Psoas muscle (tissue), 8 donors: ENCODE measurements at places on chromosomes 7 and 10. TPM values are rescaled to one million over a fixed set of nuclear protein-coding genes. Genes with fewer than 3 reads are reported as not detected.

Gene EEPD1
- total RNA-seq, result 45.6 TPM

Gene ZNF467
- 2.8 TPM for total RNA-seq

Gene OPN1SW
- total RNA-seq, result not detected

DNA sequence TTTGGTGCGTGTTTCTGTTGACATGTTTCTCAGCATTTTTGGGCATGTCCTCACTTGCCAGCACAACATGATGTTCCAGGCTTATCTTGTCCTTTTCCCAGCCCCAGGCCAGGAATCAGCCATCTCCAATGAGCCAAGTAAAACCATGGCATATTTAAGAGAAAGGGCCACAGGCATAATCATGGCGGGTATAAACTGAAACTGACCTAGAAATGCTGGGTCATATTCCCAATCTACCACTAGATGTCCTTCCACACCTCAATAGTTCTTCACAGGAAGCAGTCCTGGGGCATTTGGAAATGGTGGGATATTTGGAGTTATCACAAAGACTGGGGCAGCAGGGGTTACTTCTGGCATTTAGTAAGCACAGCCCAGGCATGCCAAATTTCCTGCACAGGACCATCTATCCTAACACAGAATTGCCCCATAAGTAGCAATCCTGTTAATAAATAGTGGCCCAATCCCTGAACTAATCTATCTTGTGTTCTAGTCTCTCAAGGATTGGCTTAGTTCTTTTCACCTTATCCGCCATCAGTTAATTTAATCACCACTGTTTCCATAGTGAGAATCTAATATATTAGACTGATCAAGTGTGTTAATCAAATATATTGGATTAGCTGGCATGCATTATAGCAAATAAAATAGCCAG, 101.6 kb downstream of the NPSR1 start:
- no peaks in the 10 kb centered on the region for H3K27me3 ChIP-seq
- DNase-seq, result no peak
- H3K27ac ChIP-seq, result no peak overlapping the region
- H3K4me1 ChIP-seq, result no peaks in the 10 kb centered on the region

Gene PNLIPRP1
- not detected for total RNA-seq

GRCh38 chr7:72042855-72043254, 369.3 kb downstream of the CALN1 start:
- H3K4me1 ChIP-seq, result no peaks in the 10 kb centered on the region
- no peaks in the 10 kb centered on the region for H3K36me3 ChIP-seq
- no peaks in the 10 kb centered on the region for H3K27me3 ChIP-seq
- no peak overlapping the region for H3K27ac ChIP-seq
- H3K4me3 ChIP-seq, result no peak overlapping the region
- no peak for DNase-seq

- H3K27ac ChIP-seq, result no peak overlapping the region
- H3K27me3 ChIP-seq, result no peaks in the 10 kb centered on the region
- no peak overlapping the region for H3K4me3 ChIP-seq
- no peaks in the 10 kb centered on the region for H3K36me3 ChIP-seq
Measured at GRCh38 chr10:90602862-90603610, 254.8 kb downstream of the HTR7 start.

DNA sequence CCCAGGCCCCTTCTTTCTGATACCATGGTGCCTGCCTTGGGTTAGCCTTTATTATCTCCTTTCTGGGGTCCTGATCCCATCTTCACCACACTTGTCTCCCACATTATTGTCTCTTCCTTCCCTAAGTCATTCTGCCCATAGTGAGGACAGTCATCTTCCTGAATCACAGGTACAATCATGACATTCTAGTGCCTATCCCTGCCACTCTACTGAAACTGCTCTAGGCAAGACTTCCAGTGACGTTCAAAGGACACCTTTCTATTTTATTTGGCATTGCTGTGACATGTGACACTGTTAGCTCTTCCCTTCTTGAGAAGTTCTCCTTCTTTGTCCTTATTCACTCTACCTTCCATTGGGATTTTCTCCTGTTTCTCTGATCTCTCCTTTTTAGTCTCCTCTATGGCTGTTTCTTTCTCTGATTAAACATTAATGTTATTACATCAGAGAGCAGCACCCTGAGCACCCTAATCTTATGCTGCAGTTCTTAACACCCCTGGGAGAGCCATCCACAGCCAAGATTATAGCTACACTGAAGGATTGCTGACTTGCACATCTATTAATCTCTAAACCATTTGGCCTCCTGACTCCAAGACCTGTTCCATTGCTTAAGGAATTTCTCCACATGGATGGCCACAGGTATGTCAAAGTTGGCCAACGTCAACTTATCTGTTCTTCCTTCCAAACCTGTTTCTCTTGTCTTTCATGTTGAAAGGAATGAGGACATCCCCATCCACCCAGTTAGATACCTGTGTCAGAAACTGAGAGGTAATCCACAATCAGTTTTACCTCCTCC, 10.9 kb downstream of the MACC1 start:
- DNase-seq, result no peak
- no peaks in the 10 kb centered on the region for H3K4me1 ChIP-seq
- no peak overlapping the region for H3K27ac ChIP-seq
- H3K36me3 ChIP-seq, result no peaks in the 10 kb centered on the region
- no peaks in the 10 kb centered on the region for H3K27me3 ChIP-seq

GRCh38 chr10:71889388-71889987, 38.4 kb upstream of the PSAP start:
- peak overlapping the region; percentile 72 for H3K4me3 ChIP-seq
- H3K36me3 ChIP-seq, result no peaks in the 10 kb centered on the region
- no peak for DNase-seq
- peak overlapping the region; percentile 86 for H3K27ac ChIP-seq

DNA sequence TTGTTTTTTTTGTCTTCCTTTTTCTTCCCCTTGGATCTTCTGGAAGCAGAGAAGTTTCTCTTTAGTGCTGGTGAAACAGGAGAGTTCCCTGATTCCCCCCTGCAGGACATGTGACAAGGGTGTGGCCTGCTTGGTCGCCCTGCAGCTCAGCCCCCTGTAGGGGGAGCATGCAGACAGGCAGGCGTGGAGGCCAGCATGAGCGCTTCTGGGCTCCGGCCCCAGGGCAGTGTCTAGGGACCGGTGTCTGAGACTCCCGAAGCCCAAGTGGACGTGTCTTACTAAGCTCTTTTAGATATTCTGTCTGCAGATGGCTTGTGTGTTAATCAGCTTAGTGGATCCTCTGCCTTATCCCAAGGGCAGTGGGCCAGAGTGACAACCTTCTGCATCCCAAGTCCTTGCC, 26.1 kb downstream of the PRSS58 start:
- no peak for DNase-seq
- H3K4me1 ChIP-seq, result no peaks in the 10 kb centered on the region
- no peaks in the 10 kb centered on the region for H3K36me3 ChIP-seq
- no peak overlapping the region for H3K27ac ChIP-seq

DNA sequence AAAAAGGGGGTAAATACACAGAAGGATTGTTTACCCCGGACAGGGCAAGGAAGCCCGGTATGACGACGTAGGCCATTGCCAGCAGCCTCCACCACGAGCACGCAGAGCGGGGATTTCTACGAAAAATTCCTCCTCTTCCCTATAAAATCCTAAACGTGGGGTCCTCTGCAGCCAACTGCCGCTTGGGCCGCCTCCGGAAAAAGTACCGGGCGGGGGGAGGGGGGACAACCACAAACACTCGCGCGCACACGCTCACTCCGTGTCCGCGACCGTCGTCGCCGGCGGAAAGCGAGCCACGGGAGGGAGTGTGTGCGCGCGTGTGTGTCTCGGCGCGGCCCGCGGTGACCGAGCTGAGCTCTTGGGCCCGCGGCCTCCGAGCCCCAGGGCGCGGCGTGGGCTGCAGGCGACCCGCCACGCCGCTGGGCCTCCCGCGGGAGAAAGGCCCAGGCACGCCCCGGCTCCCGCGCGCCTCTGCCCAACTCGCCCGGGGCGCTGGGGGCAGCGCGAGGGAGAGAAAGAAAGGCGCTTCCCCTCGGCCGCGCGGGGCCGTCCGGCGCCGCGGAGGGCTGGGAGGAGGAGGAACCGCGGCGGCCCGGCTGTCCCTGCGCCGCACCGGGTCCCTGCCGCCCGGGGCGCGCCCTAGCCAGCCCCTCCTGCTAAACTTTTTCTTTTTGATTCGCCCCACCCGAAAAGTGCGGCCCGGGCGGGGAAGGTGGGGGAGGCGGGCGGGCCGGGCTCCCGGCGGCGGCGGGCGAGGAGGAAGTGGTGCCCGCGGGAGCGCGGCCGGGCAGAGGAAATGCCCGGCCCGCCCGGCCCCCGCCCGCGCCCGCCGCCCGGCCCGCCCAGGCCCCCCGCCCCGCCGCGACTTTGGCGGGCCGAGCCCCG, 1.5 kb downstream of the CTBP2 start:
- H3K27ac ChIP-seq, result peak overlapping the region; percentile 98
- H3K4me1 ChIP-seq, result peaks cover 46% of the 10 kb centered on the region

Gene HKDC1
- not detected for total RNA-seq

GRCh38 chr7:82964150-82964882, 198.4 kb downstream of the PCLO start:
- H3K4me3 ChIP-seq, result no peak overlapping the region
- DNase-seq, result no peak
- no peaks in the 10 kb centered on the region for H3K36me3 ChIP-seq
- no peak overlapping the region for H3K27ac ChIP-seq
- no peaks in the 10 kb centered on the region for H3K4me1 ChIP-seq
- H3K27me3 ChIP-seq, result no peaks in the 10 kb centered on the region

GRCh38 chr7:29309041-29309854, 114.7 kb downstream of the CHN2 start:
- no peaks in the 10 kb centered on the region for H3K36me3 ChIP-seq
- no peak overlapping the region for H3K27ac ChIP-seq

Gene TBXAS1
- 2.0 TPM for total RNA-seq

DNA sequence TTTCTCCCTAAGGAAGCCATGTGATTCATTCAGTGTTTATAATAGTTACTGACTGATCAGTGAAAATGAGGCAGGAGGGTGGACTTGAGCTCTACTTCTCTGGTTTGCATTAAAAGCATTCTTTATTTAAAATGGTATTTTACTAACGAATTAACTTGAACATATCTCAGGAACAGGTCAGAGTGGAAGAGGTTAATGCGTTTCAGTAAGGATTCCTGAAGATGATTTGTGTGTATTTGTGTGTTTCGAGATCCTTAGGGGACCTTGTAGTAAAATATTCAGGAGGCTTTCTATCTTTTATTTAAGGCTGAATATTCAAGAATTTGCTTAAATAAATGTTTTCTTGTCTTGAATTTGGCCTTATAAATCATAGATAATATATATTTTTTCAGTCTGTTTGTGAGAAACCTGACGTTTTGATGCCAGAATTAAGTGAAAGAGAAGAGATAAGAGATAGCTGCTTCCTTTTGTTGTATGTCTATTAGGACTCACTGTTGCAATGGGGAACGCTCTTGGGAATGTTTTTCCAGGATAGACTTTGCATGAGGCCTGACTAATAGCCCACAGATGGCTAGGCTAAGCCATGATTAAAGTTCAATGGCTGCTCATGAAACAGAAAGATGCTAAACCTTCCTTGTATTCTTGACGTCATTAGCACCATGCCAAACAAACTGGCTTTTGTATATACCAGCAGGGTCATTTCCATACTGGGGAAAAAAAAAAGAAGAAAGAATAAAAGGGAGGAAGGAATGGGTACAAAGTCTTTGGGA, 93.8 kb upstream of the MTPN start:
- H3K27ac ChIP-seq, result no peak overlapping the region
- H3K27me3 ChIP-seq, result no peaks in the 10 kb centered on the region
- H3K36me3 ChIP-seq, result no peaks in the 10 kb centered on the region
- no peak overlapping the region for H3K4me3 ChIP-seq
- no peaks in the 10 kb centered on the region for H3K4me1 ChIP-seq
- no peak for DNase-seq

DNA sequence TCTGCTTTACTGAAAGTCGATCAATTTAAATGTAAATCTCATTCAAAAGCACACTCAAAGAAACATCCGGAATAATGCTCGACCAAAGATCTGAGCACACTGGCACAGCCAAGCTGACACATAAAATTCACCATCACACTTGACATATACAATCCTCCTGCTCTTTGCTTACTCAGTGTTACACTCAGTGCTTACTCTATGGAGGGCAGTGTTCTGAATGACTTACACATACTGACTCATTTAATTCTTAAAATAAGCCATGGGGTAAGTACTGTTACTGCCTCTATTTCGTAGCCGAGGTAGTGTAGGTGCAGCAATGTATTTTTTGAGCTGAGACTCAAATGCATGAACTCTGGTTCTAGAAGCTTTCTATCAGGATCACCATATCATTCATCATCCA, 421.5 kb upstream of the LRRN3 start:
- no peaks in the 10 kb centered on the region for H3K36me3 ChIP-seq
- DNase-seq, result no peak
- no peak overlapping the region for H3K27ac ChIP-seq
